ENCODE measurements at places on chromosomes 13 and 19.

DNA sequence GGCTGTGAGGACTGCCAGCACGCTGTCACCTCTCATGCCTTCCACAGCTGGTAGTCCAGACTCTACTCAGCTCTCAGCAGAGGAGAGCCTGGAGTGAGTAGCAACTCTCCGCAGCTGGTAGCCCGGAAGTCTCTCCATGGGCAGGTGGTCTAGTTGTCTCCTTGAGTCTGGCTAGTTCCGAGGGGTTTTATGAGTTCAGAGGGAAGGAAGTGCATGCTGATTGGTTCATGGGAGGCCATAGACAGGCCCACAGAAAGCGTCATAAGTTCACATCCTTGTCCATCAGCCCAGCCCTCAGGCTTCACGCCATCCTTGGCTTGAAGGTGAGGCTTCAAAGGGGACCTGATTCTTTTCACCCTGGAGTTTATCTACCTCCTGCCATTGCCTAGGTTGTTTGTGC, 2662.4 kb upstream of the PCDH20 start:
- H3K4me3 ChIP-seq, result no peak overlapping the region
- no peak for DNase-seq
- no peaks in the 10 kb centered on the region for H3K4me1 ChIP-seq
- no peak overlapping the region for H3K27ac ChIP-seq

DNA sequence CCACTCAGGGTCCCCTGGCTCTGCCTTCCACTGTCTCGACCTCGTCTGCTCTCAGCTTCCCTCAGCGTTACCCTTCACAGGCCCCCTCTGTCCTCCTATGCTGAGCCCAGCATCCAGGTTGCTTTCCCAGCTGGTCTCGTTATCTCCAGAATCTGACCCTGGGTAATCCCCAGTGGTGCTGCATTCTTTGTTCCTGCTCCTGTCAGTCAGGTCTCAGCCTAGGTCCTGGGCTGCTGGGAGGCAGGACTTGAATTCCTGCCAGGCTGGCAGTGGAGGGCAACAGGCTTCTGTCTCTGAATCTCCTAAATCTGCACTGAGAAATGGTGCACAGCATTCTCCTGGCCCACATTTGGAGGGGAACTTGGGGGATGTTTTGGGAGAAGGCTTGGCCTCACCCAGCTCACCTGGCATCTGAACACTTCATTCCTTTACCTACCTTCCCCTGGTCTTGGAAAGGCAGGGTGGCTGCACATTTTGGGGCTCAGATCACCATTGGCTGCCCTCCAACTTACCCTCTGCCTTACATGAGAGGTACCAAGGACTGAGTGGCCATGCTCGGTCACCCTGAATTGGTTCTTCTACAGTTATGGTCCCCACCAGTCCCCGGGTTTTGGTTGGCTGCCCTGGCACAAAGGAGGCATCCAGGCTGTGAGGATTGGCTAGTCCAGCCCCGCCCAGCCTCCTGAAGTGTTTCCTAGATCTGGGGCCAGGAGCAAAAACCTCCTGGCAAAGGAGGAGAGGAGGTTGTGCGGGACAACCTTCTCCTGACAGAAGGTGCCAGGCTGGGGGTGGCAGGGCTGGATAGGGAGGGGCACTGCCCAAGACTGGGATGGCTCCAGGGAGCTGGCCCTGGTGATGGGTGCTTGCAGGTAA, at the start of gene CYP4F8:
CYP4F8 (plus strand) TSS at position 712 of the 873 bp plus-strand sequence. CDS start 399 bp downstream, outside the sequence.
- no peaks in the 10 kb centered on the region for H3K4me1 ChIP-seq
- H3K4me3 ChIP-seq, result no peak within 1 kb of the TSS
- H3K27me3 ChIP-seq, result no peaks in the 10 kb centered on the region
- no peaks in the 10 kb centered on the region for H3K36me3 ChIP-seq
- H3K27ac ChIP-seq, result no peak within 1 kb of the TSS

- no peak overlapping the region for H3K4me3 ChIP-seq
- no peak for DNase-seq
- H3K36me3 ChIP-seq, result no peaks in the 10 kb centered on the region
- no peak overlapping the region for H3K27ac ChIP-seq
Observed at GRCh38 chr19:11971041-11971440, 6.2 kb downstream of the ZNF763 start.

DNA sequence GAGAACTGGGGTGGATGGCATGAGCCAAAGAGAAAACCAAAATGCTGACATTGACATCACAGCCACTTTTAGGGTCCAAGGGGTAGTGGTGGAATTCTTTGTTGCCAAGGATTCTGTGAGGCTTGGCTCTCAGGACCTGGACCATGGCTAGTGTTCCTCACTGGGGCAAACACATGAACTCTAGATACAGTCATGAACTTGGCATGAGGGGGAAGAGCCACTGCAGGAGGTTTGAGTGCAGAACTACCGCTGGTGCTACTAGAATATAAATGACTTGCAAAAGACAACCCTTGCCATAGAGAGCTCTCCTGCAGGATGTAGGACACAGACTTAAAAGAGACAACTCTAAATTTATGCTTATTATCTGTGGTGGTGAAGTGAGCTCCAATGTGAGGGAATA, 29.8 kb upstream of the FRY start:
- H3K36me3 ChIP-seq, result no peaks in the 10 kb centered on the region
- no peaks in the 10 kb centered on the region for H3K27me3 ChIP-seq
- no peak overlapping the region for H3K4me3 ChIP-seq
- H3K4me1 ChIP-seq, result no peaks in the 10 kb centered on the region
- no peak for DNase-seq
- no peak overlapping the region for H3K27ac ChIP-seq

DNA sequence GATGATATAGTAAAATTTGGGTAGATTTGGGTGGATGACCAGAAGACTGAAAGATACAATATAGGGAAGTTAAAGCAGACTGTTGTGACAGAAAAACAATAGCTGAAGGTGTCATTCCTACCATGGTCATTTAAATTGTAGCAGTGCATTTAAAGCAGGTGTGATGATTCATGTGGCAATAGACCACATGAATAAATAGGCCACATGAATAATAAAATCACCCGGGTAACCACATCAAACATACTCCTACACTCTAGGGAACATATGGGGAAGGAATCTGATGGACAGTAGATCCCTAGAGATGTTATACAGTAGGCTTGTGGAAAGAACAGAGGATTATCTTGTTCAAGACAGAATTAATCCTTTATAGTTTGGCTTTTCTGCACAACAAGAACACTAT, 392.6 kb downstream of the SLITRK5 start:
- H3K4me1 ChIP-seq, result no peaks in the 10 kb centered on the region
- no peak overlapping the region for H3K27ac ChIP-seq
- no peak for DNase-seq
- H3K36me3 ChIP-seq, result no peaks in the 10 kb centered on the region
- no peaks in the 10 kb centered on the region for H3K27me3 ChIP-seq
